Uterus (tissue), 4 donors: ENCODE measurements at places on chromosomes 1 and 21. TPM values are rescaled to one million over a fixed set of nuclear protein-coding genes. Genes with fewer than 3 reads are reported as not detected.

Gene OR2T2
- total RNA-seq = not detected

- DNase-seq = no peak
Measured at GRCh38 chr1:174693085-174693484, 245.3 kb downstream of the GPR52 start.

DNA sequence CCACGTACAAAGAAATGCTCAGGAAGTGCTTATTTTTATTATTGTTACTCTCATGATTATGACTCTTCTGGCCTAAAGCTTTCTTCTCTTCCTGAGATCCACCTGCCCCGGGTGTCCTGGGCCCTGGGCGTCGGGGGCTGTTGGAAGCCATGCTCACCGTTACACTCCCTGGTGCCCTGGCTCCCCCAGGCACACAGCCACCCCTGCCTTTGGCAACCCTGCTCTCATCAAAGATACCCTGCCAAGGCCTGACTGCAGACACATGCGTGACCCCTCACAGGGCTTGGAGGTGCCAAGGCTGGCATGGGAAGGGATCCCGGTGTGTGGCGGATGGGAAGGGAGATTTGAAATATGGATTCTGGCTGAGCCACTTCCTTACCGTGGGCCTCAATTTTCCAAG is 3.3 kb upstream of the KISS1 start:
- DNase-seq = no peak

- DNase-seq = no peak
Measured at GRCh38 chr1:207752456-207752998, 673 bp downstream of the CD46 start.

GRCh38 chr21:32728456-32728839 is 635 bp upstream of the SYNJ1 start:
- DNase-seq = no peak

- no peak for DNase-seq
Measured at GRCh38 chr1:160211046-160211790, 6.0 kb downstream of the PEA15 start.

DNA sequence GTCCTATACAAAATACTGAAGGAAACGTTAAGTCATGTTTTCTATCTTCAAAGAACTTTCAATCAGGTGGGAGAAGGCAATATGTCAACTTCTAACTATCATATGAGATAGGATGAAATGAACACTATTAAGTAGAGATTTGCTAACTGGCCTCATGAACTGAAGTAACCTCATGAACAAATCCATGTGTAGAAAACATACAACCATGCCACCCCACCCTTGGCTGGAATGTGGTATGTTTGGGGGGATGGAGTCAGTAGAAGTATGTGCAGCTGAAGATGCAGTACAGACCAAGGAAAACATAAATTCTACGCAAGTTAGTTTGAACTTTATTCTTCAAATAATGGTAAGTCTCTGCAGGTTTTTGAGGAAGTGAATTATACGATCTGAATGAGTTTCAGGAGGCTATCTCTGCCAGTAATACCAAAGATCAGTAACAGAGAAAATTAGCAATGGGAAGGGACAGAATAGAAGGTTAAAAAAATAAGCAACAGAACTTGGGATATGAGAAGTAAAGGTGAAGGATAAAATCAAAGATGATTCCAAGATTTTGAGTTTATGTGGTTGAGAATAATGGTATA is 4.5 kb downstream of the TRMT1L start:
- DNase-seq = no peak
